ENCODE measurements at places on chromosomes 6 and 20.

- DNase-seq, result no peak
Observed at GRCh38 chr6:7108964-7109836, 1.4 kb downstream of the RREB1 start.

DNA sequence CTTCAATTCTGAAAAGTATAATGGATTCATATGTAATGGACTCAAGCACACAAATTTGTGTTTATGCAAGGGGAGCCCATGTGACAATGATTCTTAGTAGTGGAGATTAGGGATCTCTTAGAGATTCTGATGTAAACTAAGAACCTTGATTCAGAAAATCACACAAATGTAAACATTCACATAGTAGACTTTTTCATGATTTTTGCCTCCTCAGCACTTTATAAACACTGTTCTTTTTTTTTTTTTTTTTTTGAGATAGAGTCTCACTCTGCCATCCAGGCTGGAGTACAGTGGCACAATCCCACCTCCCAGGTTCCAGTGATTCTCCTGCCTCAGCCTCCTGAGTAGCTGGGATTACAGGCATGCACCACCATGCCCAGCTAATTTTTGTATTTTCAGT, 170.1 kb upstream of the PLCB4 start:
- DNase-seq, result no peak

- no peak for DNase-seq
Observed at GRCh38 chr20:2696646-2697045, 4.1 kb downstream of the EBF4 start.

DNA sequence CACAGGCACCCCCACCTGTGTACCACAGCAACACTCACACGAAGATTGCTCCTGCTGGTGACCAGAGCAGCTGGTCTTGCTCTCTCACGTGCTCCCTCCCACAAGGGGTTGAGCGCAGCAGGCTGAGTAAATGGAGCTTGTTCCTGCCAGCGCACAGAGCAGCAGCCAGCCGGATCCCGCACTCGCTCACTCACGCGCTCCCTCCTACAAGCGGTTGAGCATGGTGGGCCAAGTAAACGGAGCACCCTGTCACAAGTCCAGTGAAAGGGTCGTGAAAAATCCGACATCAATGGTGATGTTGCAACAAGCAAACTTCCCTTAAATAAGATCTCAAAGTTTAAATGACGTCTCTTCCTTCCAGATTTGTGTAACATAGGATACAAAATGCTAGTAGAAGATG, 313.7 kb downstream of the FOXC1 start:
- DNase-seq, result no peak

- DNase-seq, result no peak
Observed at GRCh38 chr20:63576311-63576710, 2.3 kb upstream of the HELZ2 start.

DNA sequence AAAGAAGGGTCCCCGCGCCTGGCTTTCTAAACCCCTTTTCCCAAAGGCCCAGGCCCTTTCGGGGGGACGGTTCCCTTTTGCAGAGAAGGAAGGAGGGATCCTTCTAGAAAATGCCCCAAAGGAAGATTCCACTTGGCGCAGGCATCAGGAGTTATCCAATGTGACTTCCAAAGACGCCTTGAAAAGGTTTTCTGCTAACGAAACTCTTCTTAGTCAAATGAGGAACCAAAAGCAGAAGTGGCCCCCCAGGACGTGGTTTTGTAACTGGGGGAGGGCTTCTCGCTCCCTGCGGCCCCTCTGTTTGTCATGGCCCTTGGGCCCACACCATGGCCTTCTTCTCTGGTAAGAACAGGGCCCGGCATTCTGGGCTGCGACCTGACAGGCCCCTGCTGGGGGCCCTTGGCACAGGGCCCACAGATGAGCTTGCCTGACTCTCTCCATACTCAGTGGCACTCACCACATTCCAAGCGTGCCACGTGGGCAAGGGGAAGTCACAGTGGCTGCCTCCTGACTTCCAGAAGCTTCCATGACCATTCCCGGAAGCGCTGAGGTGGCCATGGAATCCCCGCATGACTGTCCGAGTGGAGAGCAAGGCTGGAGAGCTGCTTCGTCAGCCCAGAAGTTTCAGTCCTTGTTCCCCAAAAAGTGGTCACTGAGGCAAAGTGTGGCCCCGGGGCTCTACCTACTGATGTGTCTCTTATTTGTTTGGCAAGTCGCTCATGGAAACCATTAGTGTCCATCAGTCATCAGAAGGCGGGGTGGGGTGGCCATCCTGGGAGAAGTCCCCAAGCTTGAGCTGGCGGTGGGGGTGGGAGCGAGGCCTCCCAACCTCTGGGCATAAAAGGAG, 834 bp upstream of the CTSZ start:
- DNase-seq, result no peak

GRCh38 chr6:148367411-148368024, 24.9 kb downstream of the SASH1 start:
- DNase-seq, result no peak

DNA sequence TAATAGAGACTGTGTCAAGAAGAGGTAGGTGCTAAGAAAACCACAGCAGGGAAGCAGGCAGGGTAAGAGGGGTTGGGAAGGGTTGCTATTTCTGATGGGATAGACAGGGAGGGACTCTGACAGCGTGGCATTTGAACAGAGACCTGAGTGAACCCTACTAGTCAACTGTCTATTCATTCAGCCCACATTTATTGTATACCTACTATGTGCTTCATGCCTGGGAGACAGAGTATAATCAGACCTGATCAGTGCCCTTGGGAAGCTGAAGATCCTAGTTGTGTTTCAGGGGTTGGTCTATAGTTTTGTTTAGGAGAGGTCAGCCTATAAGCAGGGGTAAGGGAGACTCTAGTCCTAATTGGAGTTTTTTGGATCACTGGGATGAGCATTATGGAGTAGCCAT, 14.9 kb upstream of the CAPN11 start:
- no peak for DNase-seq

GRCh38 chr20:14454296-14454695, 116.9 kb upstream of the FLRT3 start:
- no peak for DNase-seq

DNA sequence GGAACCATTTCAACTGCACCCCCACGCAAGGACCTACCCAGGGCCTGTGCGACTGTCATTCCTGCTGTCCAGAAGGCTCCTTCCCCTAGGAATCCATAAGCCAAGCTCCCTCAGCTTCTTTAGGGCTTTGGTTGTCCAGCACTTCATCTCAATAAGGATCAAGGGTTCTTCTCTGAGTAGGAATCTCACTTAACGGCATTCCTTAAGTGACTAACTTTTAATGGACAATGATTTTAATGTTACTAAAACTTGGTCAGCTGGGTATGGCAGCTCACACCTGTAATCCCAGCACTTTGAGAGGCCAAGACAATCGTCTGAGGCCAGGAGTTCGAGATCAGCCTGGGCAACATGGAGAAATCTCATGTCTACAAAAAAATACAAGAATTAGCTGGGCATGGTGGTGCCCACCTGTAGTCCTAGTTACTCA, 13.4 kb downstream of the UBE2V1 start:
- no peak for DNase-seq

- DNase-seq, result no peak
Observed at GRCh38 chr6:106439459-106439858, 78.9 kb downstream of the CRYBG1 start.

DNA sequence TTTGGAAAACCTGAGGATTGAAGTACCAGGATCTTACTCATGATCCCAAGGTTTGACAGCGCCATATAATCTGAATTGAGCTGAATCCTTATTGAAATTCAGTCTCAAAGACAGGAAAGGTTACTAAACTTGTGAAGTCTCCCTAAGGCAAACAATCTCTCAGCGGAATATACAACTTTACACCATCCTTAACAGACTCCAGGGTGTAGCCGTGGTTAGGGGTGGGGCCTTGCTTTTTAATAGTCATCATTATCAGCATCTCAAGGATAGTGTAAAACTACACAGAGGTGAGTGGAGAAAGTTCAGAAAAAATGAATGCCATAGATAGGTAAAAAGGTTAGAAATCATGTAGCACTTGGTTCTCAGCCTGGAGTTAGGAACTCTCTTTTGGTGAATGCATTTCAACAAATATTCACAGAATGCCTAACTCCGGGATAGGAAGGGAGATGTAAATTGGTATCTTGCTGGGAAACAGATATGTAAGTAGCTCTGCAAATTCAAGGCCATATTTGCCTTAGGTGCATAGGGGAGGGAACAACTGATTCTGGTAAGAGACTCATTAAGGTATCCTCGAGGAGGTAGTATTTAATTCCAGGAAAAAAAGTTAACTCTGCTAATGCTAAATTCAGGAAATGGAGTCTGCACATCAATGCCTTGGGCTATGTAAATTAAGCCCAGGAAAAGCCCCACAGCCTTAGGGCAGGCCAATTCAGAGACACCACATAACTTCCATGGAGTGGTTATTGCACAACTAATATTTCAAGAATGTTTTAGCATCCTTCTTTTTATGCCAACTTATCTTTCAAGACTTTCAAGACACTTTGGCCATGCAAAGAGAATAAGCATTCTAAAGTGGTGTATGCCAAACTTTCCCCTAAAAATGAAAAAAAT, 61.6 kb downstream of the SNAP25 start:
- no peak for DNase-seq

GRCh38 chr6:163300838-163301237, 113.7 kb upstream of the QKI start:
- DNase-seq, result no peak

- DNase-seq, result no peak
Observed at GRCh38 chr20:49353348-49353747, 75.5 kb upstream of the ZNFX1 start.

- DNase-seq, result no peak
Observed at GRCh38 chr20:36110994-36111393, 43.5 kb upstream of the EPB41L1 start.

GRCh38 chr20:56826705-56827665, 197.9 kb downstream of the TFAP2C start:
- DNase-seq, result no peak

GRCh38 chr6:19492636-19493405, 344.3 kb upstream of the ID4 start:
- no peak for DNase-seq

DNA sequence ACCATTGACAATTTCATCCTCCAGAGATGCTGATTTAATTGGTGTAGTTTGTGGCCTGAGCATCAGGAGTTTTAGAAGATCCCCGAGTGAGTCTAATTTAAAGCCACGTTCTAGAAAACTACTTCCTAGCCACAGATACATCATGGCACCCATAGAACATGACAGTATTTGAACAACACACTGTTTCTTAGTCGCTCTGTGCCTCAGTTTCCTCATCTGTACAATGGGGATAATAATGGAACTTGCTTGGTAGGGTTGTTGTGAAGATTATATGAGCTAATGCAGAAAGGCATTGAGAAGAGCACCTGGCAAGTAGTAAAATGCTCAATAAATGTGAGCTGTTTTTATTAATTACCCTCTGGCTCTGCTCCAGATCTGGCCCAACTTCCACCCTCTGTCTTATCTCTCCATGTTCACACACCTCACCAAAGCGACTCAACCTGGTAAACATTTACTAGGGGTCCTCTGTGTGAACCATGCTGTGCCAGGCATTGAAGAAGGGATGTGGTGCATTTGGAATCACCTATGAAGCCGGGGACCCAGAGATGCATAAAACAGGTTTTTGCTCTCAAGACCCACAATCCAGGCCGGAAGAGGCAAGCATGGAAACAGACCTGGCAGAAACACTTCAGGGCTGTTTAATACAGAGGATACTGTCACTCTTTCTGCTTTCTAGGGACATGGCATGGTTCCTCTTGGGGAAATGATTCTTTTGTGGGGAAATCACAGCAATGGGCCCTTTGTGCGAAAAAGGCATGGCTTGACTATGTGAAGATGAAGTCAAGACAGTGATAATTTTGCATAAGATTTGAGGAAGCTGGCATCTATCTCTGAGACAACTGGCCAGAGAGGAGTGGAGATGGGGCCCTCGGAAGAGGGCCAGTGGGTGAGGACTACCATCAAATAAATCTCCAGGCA, 16.2 kb upstream of the MRPS18A start:
- no peak for DNase-seq

GRCh38 chr20:22070610-22071058, 365.2 kb downstream of the PAX1 start:
- no peak for DNase-seq

DNA sequence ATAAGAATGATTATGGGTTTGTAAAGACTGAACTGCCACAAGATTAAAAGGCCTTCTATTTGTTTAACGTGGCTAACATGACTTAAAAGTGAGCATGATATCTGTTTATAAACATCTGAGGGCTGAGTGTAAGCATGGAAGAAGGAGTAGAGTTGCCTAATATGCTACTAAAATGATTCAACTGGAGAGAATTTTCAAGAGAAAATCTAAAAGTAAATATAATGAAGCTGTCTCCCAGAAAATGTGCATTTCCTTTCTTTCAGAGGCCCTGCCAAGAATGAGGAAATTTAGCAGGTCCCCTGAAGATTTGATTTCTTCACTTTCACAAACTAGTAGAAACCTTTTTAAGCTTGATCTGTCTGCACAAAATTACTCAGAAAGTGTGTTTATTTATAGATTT, 4.2 kb upstream of the EYA4 start:
- DNase-seq, result no peak

GRCh38 chr6:133898263-133898662, 9.3 kb downstream of the TCF21 start:
- DNase-seq, result no peak

DNA sequence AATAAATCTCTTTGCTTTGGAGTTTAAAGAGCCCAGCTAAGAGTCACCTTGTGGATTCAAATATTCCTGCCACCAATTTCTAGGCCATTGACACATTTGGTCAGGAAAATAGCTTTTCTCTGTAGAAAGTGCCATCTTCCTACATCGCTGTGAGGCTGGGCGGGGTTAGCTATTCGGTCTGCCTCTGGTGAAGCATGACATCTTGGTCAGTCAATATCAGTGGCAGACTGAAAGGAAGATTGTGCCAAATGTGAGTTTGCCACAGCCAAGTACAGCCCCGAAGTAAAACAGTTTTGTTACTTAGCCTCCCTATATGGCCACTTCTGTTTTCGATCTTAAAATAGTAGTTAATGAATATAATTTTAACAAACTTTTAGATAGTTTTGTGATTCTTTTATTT, 65.5 kb upstream of the FABP7 start:
- no peak for DNase-seq

GRCh38 chr20:46126440-46127056, 8.4 kb downstream of the CD40 start:
- DNase-seq, result no peak

GRCh38 chr6:82006027-82006738, 241.4 kb downstream of the IBTK start:
- no peak for DNase-seq

DNA sequence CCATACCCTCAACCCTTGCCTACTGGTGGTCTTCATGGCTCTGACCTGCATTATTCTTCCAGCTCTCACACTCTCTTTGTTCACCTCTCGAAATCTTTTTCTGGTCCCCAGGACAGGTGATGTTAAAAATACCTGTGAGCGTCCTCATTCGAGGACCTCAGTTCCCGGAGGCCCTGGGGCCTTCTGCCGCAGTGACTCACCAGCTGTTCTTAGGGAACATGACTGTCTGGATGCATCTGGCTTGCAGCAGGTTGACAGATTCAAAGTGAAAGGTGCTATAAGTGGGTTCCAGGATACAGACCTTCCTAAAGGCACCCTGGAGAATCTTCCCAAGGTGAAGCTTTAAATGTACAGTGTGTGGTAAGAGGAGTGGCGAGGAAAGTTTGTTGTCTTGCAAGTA, 210.4 kb upstream of the KCNG1 start:
- no peak for DNase-seq

Data from stimulated activated CD8-positive, alpha-beta memory T cell treated with anti-CD3 and anti-CD28 coated beads, Interleukin-4, amount 100 ng/mL, for 1 hour (primary cell).